Right forelimb (tissue), 1 donor: ENCODE measurements at places on chromosomes 7 and 10.
A peak's percentile ranks its signal among the peaks of the same experiment; 100 is the strongest.

DNA sequence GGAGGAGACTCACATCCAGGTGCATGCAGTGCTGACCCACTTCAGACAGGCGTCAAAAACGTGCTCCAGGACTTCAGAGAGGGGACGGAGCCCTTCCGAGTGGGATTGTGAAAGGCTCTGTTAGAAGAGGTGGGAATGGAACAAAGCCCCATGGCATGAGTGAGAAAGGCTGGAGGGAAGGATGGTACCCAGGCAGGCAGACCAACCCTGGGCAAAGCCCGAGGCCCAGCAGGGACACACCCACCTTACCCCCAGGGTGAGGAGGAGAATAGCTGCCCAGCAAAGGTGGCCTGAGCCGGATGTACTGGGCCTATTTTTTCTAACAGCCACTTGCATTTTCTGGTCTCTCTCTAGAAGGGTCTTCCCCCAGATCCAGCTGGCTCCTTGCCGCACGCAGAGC lies 14.8 kb downstream of the CHAT start:
- DNase-seq, result no peak

DNA sequence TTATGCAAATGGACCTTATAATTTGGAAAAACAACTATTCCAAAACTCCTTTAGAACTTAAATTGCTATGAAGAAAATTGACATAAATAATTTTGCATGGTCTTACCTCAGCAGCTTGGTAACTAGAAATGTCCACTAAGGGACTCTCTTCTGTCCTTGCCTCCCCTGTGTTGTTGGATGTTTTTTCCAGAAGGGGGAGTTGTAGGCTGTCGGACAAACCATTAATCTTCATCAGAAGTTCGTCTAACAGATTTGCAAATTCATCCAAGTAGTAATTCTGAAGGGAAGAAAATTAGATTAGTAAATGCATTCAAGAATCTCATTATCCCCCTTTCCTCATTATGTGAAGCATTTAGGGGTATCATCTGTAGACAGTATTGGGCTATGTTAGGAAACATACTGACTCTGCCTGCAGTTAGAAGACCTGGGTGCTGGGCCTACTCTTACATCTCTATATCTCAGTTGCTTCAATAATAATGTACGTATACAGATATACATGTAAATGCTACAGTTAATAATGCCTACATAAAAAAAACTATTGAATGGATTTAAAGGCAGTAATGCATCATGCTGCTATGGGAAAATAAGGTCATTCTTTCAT lies 155.6 kb downstream of the PKD1L1 start:
- DNase-seq, result no peak

DNA sequence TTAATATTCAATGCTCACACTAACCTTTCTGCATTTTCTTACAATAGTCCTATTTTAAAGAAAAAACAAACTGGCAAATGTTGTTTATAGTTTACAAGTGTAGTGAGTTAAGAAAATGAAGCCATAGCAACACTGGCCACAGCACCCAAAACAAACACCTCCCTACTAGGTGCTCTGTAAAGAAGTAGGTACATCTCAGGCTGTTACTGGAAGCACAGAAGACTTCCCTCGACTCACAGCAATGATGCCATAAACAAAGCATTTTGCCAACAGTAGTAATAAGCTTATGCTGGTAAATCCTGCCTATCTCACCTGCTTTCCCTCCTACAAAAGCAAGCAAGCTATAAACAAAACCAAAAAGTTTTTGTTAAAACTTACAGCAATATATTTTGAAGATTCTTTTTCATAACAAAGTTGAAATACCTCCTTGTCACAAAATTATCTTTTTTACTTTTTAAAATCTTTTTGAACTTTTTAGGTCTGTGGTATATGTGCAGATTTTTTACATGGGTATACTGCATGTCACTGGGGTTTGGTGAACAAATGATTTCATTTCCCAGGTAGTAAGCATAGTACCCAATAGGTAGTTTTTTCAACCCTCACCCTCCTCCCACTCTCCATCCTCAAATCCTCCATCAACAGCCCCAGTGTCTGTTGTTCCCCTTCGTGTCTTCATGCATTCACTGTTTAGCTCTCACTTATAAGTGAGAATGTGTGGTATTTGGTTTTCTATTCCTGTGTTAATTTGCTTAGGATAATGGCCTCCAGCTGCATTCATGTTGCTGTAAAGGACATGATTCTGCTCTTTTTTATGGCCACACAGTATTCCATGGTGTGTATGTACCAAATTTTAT lies 28.4 kb downstream of the COA1 start:
- DNase-seq, result no peak

DNA sequence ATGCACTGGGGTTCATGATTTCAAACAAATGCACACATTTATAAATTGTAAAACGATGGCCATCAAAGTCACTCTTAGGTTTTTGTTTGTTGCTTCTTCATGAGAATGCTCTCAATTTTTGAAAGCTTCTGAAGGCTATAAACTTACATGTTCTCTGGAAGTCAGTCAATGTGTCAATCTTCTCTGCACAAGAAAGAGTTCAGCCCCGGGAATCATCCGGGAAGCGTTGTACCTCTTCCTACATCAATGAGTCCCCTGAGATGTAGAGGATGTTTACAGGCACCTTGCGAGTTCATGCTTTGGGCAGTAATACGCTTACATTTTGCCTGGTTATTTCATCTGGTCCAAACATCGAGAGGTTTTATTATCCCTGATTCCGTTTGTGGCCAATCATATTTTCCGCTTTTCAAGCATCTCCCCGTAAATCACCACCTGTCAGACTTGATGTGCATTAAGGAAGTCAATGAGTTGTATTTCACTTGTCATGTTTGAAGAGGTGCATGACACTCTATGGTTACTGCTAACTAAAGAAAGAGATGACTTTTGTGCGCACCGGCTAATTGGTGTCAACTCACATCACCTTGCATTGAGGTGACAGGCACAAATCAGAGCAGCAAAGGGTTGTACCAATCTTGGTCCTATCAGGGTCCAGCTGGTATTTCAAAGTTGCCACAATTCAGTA lies 750.7 kb downstream of the SORCS3 start:
- DNase-seq, result no peak

DNA sequence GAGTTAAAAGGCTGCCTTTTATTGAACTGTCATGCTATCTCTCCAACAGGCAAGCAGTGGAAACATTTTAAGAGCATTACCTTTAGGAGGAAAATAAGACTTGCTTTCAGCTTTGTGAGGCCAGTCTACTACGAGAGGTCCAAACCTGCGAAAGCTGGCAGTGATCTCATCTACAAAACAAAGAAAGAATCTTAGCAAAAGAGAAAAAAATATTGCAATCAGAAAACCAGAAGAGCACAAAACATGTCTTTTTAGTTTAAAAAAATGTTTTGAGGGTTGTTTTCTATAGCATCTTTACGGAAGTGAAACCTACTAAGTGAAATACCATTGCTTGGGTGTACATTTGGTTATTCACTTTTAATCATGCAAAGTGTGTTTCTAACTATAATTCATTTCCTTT lies 147.9 kb downstream of the CPEB3 start:
- DNase-seq, result no peak

GRCh38 chr10:122249991-122250750 lies 20.9 kb upstream of the BTBD16 start:
- DNase-seq, result no peak

GRCh38 chr7:95395755-95396135 lies 430 bp downstream of the PON3 start:
- DNase-seq, result no peak

- DNase-seq, result no peak
Measured at GRCh38 chr10:45427970-45428366, 54.0 kb downstream of the ALOX5 start.

- DNase-seq, result no peak
Measured at GRCh38 chr7:108327353-108327752, 128.9 kb downstream of the NRCAM start.

- peak; percentile 78 for DNase-seq
Measured at GRCh38 chr10:102616066-102616770, 28.1 kb upstream of the TRIM8 start.

DNA sequence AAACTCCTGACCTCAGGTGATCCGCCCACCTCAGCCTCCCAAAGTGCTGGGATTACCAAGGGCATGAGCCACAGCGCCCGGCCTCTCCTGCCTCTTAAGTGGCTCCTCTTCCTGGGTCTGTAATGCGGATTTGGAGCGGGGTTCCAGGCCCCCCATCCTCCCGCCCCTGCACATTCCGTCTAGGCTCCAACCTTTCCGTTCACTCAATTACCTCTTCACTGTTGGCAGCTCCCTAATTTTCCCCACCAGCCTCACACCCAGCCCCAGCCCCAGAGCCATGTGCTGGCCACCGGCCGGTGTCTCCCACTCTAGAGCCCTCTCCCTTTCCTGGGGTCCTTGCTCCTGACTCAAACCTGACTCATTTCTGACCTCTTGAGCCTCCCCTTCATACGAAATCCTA lies 16.6 kb downstream of the ASB13 start:
- DNase-seq, result no peak

DNA sequence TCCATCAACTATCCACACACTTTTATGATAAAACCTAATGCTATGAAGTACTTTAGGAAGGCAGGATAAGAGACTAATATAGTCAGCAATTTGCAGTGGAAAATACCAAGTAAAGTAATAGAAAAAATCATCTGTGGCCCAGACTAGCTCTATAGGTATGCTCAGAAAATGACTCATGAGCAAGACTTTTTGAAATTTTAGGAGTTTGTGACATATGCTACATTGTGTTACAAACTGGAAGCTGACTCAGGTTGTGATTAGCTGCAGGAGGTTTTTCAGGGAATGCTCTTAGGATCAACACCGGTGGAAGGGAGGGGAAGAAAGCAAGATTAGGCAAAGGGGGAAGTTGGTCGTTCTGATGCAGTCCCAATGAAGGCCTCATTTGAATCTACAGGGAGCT lies 56.1 kb downstream of the FEZF1 start:
- DNase-seq, result no peak

GRCh38 chr10:119655566-119656001 lies 4.4 kb downstream of the BAG3 start:
- no peak for DNase-seq

GRCh38 chr7:130387628-130388403 lies 7.5 kb downstream of the CPA1 start:
- no peak for DNase-seq

- no peak for DNase-seq
Measured at GRCh38 chr7:44116087-44116788, 7.1 kb downstream of the POLD2 start.

DNA sequence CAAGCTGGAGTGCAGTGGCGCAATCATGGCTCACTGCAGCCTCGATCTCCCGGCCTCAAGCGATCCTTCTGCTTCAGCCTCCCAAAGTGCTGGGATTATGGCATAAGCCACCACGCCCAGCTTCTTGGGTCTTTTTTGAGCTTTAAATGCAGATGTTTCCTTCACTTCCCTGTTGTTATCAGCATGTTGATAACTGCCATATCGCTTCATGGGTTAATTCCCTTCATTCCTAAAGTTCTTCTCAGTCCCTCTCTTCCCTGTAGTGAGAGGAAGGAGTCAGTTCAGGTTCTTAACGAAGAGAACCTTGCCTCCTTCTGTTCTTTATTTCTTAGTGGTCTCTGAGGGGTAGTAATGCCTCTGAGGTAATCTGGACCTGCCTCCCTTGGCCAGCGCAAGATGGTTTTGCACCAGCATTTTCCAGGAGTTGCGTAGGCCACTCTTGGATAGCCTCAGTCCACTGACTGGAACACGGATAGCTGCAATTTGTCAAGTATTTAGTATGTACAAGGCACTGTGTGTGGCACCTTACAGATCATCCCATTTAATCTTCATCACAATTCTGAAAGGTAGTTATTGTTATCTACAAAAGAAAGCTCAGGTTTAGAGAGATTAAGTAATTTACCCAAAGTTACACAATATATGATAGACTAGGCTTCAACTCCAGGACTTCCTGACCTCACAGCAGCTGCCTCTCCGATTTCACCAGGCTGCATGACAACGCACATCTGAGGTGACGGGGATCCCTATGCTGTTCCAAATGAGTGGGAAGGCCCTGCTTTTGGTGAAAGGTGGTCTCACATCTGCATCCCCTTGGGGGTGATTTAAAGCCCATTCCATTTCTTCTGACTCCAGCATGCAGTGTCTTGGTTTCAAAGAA lies 60.5 kb downstream of the GATA3 start:
- no peak for DNase-seq

GRCh38 chr7:85191383-85191782 lies 4.5 kb upstream of the SEMA3D start:
- no peak for DNase-seq

- no peak for DNase-seq
Measured at GRCh38 chr10:84306751-84307384, 21.5 kb upstream of the CCSER2 start.

DNA sequence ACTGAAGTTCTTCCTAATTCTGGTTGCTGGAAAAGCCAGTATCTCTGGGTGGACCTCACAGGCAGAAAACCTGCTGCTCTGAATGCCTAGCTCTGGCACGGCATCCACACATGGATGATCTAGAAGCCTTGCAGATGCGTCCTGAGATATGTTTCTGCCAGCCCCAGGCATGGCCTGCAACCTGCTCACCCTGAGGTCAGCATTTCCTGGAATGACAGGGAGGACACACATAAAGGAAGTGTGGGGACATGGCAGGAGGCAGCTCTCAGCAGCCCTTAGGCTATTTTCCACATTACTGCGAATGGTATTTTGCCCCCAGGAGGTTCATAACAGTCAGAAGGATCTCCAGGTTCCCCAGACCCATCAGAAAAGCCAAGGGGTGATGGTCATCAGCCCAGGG lies 23.2 kb downstream of the PLXNA4 start:
- DNase-seq, result no peak

DNA sequence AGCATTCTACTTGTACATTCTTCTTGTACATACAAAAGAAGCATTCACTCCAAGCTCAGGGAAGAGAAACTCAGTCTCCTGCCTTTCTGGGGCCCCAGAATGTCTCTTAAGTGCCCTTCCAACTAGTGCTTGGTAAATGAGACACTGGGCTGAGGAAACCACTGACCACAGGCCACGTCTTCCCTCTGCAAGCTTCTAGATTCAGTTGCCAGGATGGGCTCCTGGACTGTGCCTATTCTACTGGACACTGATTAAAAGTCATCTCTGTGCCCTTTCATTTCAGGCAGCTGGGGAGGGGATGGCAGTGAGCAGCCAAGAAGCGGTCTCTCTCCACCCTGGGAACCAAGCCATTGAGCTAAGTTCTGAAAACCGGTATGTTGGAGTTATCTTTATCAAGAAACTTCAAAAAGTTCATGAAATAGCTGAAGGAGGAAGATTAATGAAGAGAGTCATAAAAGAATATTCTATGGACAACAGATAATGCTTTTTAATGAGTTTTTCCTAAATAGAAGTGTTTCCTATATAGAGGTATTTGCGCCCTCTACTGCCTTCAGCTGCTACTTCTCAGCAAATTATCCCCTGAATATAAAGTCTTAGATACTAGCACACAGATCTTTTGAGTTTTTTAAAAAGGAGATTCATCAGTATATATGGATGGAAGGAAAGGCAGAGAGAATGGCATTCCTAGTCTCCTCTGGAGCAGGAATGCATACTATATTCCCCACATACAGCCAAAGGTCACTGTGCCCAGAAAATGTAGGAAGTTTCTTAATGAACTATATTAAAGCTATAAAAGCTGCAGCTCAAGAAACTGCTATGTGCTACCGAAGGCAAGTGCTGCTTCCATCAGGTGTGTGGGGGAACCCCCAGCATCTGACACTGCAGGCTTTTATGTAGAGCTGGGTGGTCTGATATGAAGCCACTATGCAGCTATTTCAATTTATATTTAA lies 8.4 kb upstream of the IFIT1B start:
- no peak for DNase-seq
